ENCODE measurements at places on chromosomes 3 and 15.

DNA sequence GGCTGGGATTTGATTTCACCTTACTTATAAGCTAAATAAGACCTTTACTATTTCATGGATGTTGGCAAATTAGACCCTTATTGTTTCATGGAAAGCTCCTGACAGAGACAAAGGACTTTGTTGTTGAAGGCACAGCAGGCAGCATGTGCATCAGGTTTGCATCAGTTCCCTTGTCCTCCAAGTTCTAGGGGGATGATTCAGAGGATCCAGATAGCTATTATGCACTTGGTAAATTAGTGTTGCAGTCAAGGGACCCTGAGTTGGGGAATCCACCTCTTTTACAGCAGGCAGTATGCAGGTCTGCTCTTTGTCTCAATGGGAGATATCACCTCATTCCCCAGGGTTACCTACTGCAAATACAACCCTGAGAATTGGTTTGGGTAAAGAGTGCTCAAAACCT is 131.4 kb upstream of the IGSF10 start:
- no peak for DNase-seq

DNA sequence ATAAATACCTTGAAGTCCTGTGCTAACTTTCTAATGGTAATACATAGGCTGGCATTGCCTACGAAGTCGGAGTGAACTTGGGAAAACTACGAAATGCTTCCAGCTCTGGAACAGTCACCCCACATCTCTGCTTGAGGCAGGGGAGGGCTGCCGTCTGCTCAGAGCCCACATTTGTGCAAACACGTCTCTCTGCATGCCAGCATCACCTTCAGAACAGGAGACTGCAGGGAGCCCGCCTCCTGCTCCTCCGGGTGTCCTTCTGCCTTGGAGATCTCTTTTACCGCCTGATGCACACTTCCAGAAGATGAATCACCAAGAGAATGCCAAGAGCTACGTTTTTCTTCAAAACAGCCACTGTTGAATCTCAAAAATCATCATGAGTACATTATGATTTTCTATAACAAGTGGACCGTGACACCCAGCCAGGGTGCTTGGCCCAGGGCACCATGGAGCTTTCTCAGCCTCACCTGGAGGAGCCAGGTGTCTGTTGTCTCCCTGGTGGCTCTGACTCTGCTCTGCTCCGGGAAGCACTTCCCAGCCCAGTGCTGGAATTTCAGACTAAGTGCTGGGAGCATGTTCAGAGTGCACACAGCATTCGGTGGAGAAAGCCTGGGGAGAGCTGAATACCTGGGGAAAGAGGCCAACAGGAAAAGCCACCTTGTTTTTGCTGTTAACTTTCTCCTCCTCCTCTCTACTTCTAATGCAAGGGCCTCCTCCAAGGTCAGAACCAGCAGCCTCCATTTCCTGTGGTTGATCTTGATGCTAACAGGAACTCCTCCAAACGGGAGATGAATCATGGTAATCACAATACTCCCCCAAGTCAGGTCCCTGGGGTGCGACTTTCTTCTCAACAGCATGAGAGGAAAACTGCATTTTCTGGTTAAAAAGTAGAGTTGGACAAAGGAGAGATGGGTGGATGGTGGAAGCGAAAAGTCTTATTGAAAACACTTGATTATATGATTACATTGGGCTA is 467.7 kb downstream of the GABRG3 start:
- DNase-seq = no peak

GRCh38 chr3:120420928-120421551 is 29.8 kb downstream of the FSTL1 start:
- DNase-seq = no peak

DNA sequence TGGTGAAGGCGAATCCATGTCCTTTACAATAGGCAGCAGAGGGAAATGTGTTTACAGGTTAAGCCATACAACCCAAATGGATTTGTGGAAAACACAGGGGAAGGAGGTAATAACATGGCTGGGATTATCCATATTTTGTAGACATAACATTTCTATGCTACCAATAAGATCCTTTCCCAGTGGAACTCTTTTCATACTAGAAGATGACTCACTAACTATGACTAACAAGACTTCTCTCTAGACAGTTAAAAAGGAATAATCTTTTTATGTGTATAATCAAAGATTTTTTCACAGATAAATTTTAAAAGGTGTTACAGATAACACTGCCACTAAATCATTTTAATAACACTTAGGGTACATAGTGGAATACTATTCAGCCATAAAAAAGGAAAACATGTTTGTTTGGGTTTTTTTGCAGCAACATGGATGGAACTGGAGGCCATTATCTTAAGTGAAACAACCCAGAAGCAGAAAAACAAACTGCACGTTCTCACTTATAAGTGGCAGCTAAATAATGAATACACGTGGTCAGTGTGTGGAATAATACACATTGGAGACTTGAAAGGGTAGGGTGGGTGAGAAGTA is 39.6 kb downstream of the VPS13C start:
- no peak for DNase-seq

DNA sequence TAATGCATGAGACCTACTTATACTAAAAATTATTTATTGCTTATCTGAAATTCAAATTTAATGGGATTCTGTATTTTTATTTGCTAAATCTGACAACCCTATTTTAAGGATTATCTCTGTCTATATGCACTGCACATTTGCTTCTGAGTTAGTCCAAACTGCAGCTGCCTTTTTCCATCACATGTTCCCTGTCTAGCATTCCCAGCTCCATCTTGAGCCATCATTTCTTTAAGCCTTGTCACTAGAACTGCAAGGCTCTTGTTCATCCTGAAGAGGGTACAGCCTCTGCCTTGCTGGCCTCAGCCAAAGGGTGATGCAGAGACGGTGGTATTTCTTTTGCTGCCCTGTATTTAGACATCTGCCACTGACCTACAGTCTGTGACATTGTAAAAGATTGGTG is 125.8 kb upstream of the STT3B start:
- no peak for DNase-seq

DNA sequence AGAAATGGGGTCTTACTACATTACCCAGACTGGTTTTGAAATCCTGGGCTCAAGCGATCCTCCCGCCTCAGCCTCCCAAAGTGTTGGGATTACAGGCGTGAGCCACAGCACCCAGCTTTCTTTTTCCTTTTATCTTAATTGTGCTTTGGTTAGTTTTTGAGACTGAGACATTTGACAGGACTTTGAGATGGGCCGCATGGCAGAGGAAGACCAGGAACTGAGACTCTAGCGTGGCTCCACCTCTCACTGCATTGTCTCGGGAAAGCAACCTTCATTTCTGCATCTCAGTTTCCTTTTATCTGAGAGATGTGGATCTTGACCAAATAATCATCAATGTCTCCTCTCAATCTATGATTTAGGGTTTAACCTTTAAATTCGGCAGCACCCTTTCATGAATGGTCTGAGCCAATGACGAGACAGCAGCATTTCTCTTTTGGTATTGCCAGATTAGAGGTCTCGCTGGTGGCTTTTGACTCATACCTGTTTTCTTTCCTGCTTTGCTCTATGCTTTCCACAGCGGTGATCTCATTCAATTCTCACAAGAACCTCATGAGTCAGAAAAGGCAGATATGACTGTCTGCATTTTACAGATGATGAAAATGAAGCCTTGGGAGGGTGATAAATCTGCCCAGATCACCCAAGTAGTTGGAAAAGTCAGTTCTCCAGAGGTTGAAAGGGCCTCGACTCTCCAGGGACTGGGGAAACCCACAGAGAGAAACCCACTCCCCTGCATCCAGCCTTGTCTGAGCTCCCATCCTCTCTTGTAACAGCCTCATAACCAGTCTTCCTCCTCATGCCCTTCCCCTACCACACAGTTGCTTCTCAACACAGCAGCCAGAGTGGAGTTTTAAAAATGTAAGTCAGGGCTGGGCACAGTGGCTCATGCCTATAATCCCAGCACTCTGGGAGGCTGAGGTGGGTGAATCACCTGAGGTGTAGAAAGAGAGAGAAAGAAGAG is 84.8 kb upstream of the FOXB1 start:
- no peak for DNase-seq

- DNase-seq = peak; percentile 95
These were observed 17.7 kb downstream of the FRMD4B start for GRCh38 chr3:69368129-69368741.

DNA sequence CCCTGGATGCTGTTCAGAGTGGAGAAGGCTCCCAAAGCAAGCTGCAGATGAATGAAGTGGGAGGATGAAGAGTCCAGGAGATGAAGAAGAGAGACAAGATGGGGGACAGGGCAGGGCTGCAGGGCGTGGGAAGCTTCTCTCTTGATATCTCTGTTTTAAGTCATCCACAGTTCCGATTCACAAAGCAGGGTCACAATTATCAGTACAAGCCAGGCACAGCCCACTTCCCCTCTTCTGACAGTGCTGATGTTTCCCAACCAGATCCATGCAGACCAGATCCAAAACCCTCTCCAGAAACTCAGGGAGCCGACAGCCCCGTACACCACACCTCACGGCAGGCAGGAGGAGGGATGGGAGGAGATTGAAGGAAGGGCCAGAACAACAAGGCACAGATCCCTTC is 31.1 kb downstream of the NTRK3 start:
- DNase-seq = no peak

- no peak for DNase-seq
These were observed 118.1 kb upstream of the MEIS2 start for GRCh38 chr15:37218351-37218916.

DNA sequence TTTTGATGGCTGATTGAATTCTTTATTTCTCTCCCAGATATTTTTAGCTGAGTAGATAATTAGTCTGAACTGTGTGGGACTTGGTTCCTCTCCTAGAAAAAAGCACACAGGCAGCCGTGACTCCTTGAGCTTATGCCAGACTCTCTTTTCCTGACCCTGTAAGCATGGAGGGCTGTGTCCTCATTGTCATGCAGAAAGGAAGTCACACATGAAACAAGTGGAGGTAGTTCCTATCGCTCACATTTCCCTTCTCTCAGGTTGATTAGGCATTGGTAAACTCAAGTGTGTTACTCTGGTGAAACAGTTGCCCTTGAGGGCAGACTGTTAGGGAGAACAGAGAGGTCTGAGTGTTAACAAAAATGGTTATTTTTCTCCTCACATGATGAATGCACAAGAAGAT is 6.3 kb upstream of the RTP4 start:
- DNase-seq = no peak

DNA sequence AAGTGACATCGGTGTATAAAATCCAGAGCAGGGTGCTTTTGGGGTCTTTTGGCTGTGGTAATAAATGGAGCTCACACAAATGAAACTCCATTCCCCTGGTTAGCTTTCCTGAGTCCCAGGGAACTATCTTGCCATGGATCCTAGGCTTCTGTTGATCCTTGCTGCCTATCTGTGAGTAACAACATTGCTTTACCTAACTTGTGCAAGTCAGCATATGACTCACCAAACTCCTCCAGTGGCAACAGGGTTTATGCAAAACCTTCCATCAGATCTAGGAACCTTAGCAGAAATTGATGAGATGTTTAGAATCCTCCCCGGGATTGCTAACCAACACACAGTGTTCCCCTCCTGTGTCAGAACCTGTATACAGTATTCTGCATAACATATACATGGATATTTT is 105.4 kb downstream of the SCAPER start:
- no peak for DNase-seq

DNA sequence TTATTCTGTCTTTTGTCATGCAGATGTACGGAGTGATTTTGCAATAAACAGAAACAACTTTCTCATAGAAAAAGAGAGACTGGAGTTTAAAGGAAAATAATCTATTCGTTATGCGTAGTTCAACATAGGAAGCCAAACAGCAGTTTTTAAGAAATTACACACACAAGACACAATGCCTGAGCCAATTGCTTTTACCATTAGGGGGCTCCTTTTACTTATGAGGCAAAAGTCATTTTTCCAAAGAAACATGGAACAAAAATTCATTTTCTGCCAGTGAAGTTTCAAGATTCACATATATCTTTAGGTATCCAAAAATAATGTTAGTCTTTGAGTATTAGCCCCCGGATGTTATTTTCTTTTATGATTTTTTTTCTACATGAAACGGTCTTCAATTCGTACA is 10.7 kb downstream of the CNTN6 start:
- no peak for DNase-seq

DNA sequence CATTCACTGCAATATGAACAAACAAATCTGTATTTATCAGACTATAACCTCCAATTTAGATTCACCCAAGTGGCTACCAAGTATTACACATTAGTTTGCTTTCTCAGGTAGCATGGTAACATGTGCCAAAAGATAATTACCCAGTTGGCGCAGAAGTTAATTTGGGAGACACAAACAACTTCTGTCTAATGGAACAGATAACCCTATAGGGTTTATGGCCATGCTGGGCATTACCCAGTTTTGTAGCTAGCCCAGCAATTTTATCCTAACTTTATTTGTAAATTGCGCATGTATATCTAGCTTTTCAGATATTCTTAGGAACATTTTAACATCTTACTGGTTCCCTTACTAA is 780 bp downstream of the RPL22L1 start:
- DNase-seq = no peak

DNA sequence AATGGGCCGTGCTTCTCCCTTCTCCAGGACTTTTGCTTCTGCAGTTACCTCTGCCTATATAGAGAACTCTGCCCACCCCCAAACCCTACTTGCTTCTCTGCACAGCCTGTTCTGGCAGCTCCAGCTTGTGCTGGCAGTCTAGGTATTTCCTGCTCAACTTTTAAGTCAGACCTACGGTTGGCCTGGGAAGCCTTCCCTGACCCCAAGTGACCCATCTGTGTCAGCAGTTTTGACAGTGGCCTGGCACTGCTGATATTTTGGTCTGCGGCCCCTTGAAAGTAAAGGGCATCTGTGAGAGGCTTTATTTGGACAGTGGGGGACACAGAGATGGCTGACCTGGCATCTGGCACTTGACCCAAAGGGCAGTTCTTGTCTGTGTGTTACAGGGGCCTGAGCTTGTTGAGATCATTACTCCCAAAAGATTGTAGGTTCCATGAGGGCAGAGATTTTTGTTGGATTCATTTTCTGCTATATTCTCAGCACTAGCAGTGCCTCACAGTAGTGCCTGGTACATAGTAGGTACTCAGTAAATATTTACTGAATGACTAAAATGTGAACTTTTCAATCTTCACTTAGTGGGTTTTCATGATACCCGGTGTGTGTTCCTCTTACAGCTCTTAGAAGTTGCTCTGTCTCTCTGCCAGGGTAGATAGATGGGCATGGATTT is 55.2 kb upstream of the TRAK1 start:
- DNase-seq = no peak

GRCh38 chr3:87206070-87206469 is 21.0 kb upstream of the CHMP2B start:
- no peak for DNase-seq

Data from DND-41 (cell line).